ENCODE measurements at places on chromosomes 6 and 20. TPM values are rescaled to one million over a fixed set of nuclear protein-coding genes. Genes with fewer than 3 reads are reported as not detected.

The HCRTR2 gene
- not detected for total RNA-seq

The TUBB2B gene
- 2.5 TPM for total RNA-seq

The HLA-DRB5 gene
- not detected for total RNA-seq

The MRS2 gene
- total RNA-seq = 14.0 TPM

The LY6G5C gene
- total RNA-seq = 2.1 TPM

The CPXM1 gene
- not detected for total RNA-seq

The TBXT gene
- not detected for total RNA-seq

The PRL gene
- not detected for total RNA-seq

The LCA5 gene
- 0.29 TPM for total RNA-seq

The GABRR1 gene
- total RNA-seq = not detected

The ATP6V1G2 gene
- not detected for total RNA-seq

The GPR63 gene
- not detected for total RNA-seq

The E2F1 gene
- total RNA-seq = 86.2 TPM

The SLC17A1 gene
- total RNA-seq = not detected

The AKIRIN2 gene
- total RNA-seq = 18.8 TPM

The SLC4A11 gene
- 1.3 TPM for total RNA-seq

The SMPDL3A gene
- total RNA-seq = 1.2 TPM

The DSP gene
- total RNA-seq = 29.7 TPM

The FRK gene
- total RNA-seq = 2.1 TPM

The PDE7B gene
- total RNA-seq = not detected

The ENPP3 gene
- total RNA-seq = not detected

The EEF1E1 gene
- total RNA-seq = 50.6 TPM

The SIRPG gene
- not detected for total RNA-seq

The FHL5 gene
- total RNA-seq = not detected

The PAK5 gene
- not detected for total RNA-seq

The PTCHD4 gene
- total RNA-seq = not detected

The DLK2 gene
- total RNA-seq = 0.34 TPM

The LBP gene
- 0.28 TPM for total RNA-seq

The CLPSL1 gene
- total RNA-seq = not detected

The TGM2 gene
- total RNA-seq = 253 TPM

The KCNK5 gene
- 31.8 TPM for total RNA-seq

The SIGLEC1 gene
- total RNA-seq = not detected

The ZNF76 gene
- total RNA-seq = 19.5 TPM

The SIRPB1 gene
- not detected for total RNA-seq

The SMOC2 gene
- not detected for total RNA-seq

The C2 gene
- total RNA-seq = 0.28 TPM

The FOXF2 gene
- total RNA-seq = not detected

The SNAI1 gene
- 1.5 TPM for total RNA-seq

The TDP2 gene
- 13.3 TPM for total RNA-seq

The ATP5F1E gene
- total RNA-seq = 45.1 TPM

The DCDC2 gene
- not detected for total RNA-seq

The ZSWIM1 gene
- total RNA-seq = 16.1 TPM

The KIF25 gene
- not detected for total RNA-seq

The SPTLC3 gene
- total RNA-seq = 1.1 TPM

The CASP8AP2 gene
- total RNA-seq = 6.3 TPM

The GSTA3 gene
- total RNA-seq = not detected

The MYL9 gene
- total RNA-seq = 0.76 TPM

The CRISP2 gene
- total RNA-seq = not detected

The GLP1R gene
- total RNA-seq = not detected

The IL17F gene
- total RNA-seq = not detected

The KCNK15 gene
- total RNA-seq = not detected

The KATNA1 gene
- 10.0 TPM for total RNA-seq

Measured in HT-29 (cell line).